ENCODE measurements at places on chromosomes 7 and 10.

GRCh38 chr10:85908462-85908861, 458.1 kb downstream of the GRID1 start:
- no peak for DNase-seq

GRCh38 chr7:7576344-7576743, 9.7 kb downstream of the MIOS start:
- no peak for DNase-seq

DNA sequence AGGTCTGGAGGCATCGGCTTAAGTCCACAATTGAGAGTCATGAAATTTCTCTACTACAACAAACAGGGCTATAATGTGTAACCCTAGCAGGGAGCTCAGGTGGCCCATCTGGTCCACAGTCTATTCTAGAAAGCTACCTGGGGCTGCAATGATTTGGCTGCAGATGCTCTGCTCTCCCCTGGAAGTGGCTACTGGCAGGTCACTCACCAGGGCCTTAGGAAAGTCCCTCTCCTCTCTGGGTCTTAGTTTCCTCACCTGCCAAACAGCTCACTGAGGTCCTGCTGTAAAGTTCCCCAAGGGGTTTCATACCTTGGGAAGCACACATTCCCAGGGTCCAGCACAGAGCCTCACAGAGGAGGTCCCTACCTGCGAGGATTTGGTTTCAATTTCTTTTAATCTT, 2.5 kb downstream of the IGFBP3 start:
- DNase-seq: no peak

GRCh38 chr7:69062020-69062765, 536.1 kb upstream of the AUTS2 start:
- no peak for DNase-seq

DNA sequence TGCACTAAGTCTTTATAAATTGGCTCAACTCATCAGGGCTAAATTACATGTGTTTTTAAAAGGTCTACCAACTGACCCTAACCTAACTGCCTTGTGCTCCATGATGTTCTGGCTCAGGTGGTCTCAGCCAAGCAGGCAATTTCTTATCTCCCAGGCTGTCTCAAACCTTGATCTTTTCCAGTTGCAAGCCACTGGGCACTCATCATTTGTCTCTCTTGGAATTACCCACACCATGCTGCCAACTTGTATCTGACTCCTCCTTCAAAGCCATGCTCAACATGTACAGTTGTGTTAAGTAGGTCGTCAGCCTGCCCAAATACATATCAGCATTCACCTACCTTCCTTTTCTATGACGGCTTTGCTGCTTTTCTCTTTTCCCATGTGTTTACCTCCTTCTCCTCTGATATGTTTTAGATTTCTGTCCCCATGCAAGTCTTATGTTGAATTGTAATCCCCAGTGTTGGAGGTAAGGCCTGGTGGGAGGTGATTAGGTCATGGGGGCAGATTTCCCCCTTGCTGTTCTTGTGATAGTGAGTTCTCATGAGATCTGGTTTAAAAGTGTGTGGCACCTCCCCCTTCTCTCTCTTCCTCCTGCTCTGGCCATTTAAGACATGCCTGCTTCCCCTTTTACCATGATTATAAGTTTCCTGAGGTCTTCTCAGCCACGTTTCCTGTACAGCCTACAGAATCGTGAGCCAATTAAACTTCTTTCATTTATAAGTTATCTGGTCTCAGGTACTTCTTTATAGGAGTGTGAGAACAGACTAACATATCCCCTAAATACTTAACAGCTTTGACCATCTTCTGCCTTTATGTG, 130.0 kb downstream of the ELAPOR2 start:
- DNase-seq: no peak

- no peak for DNase-seq
Observed at GRCh38 chr10:11921800-11922392, 98.7 kb downstream of the PROSER2 start.

DNA sequence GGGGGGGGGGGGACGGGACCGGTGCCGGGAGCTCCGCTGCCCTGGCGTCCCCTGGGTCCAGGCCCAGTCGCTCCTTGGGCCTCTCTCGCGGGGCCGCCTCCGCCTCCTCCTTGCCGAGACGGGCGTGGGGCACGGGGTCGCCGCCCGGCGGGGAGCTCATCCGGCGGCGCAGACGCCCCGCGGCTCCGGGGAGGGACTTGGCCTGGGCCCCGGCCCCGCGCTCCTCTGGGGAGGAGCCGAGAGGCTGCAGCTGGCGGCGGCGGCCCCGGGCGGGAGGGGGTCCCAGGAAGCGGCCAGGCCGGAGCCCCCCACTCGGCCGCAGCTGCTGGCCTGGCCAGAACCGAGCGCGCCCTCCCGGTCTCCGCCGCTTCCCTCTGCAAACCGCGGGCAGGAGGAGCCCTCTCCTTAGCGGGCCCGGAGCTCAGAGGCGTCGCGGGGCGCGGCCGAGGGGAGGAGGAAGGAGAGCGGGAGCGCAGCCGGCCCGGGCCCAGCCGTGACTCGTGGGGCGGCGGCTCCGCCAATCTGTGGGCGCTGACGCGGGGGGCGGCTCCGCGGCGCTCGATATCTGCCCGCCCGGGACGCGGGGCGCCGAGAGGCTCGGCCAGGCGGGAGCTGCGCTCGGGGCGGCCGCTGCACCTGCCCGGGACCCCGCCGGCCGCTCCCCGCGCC, at the start of gene FAM20C:
Gene FAM20C (plus strand): TSS at position 591 of the 669 bp plus-strand sequence. CDS start 629 bp downstream, outside the sequence.
- peak; percentile 20 for DNase-seq

- no peak for DNase-seq
Observed at GRCh38 chr10:78066012-78066411, 32.3 kb downstream of the RPS24 start.

DNA sequence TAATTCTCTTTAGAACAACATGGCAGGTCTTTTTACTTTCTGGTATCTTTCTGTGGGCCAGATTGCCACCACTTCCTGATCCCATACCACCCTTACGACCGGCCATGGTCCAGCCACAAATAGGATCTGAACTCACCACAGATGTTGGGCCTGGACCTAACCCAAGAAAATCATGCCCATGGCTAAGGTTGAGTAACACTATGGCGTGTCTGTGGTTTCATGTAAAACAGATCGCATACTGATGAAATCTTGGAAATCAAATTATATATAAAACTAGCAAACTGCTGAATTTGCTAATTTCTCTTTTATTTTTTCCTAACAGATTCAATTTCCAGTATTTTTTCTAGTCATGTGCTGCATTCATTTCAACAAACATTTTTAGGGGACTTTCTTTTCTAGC, 77.2 kb downstream of the CH25H start:
- no peak for DNase-seq

GRCh38 chr10:33103863-33104379, 145.9 kb upstream of the ITGB1 start:
- no peak for DNase-seq

DNA sequence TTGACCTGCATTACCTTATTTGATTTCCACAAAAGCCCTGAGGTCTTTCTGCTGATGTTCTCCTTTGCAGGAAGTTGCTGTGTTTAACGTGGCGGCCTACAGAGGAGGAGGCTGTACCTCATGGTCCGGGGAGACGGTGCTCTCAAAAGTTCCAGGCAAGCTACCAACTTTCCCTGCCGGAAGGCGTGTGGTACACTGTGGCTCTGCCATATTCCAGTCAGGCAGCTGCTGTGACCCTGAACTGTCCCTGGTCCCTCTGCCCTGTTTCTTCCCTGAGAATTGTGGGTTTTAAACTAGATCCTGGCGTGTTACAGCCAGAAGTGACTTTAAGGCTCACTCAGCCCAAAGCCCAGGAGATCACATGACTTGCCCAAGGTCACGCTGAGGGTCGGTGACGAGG, 139.2 kb downstream of the TEX36 start:
- DNase-seq: no peak

DNA sequence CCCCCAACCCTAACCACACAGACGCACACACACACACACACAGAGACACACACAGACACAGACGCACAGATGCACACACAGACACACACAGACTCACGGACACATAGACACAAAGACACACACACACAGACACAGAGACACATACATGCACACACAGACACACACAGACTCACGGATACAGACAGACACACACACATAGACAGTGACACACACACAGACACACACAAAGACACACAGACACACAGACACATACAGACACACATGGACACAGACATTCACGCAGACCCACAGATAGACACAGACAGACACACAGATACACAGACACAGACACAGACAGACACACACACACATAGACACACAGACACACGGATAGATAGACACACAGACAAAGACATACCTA, 2.1 kb downstream of the CALML5 start:
- DNase-seq: no peak

GRCh38 chr7:27435461-27435860, 192.9 kb downstream of the EVX1 start:
- DNase-seq: no peak

- no peak for DNase-seq
Observed at GRCh38 chr7:121873289-121874194, 581 bp downstream of the PTPRZ1 start.

GRCh38 chr10:77287647-77288120, 349.9 kb downstream of the KCNMA1 start:
- no peak for DNase-seq

GRCh38 chr7:138890499-138891445, 90.4 kb downstream of the KIAA1549 start:
- DNase-seq: no peak

DNA sequence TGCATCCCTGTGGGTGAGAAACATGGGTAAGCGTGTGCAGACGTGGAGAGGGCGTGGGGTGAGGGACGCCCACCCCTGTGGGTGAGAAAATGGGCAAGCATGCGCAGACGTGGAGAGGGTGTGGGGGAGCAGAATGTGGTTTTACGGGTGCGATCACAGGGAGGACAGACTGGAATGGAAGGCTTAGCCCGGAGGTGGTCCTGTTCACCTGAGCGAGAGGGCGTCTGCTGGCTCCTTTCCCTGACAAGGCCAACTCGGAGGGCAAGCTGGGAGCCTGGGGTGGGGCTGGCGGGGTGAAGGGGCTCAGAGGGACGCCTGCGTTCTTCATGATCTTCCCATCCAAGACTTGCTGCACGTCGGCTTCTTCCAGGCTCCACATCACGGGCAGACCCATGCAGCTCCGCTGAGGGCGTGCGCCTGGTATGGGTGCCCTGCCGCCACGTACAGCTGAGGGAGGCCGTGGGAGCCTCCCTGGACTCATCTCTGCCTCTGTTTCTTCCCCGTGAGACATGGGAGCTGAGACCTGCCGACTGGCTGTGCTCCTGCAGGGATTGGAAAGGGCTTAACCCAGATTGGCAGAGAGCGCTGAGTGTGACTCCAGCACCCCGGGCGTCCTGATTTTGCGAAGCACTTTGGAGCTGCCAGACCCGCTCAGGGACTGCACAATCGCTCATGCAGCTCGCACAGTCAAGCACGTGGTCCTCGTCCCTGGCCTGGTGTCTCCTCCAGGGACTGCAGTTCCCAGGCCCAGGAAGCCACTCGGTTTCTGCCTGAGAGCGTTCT, 74.3 kb upstream of the SHH start:
- DNase-seq: no peak

DNA sequence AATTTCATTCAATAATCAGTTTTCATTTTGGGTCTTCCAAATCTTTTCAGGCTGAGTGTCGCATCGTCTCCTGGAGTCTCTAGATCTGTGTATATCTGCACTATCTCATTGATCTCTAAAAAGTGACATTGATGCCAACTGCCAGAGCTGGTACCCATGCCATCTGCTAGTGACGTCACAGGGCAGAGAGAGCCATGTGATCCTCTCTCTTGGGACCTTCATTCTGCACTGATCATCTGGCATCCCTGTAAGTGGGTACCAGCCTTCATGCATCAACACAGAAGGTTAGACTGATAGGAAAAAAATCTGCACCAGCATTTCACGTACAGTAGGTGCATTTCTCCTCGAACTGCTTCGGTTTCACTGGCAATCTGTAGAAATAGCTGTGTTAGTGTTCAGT, at the start of gene NEUROD6:
Gene NEUROD6 (minus strand): TSS at position 124 of the 400 bp plus-strand sequence. CDS start 1,458 bp downstream, outside the sequence.
- no peak for DNase-seq

GRCh38 chr10:50582766-50583762, 40.7 kb downstream of the SGMS1 start:
- no peak for DNase-seq

GRCh38 chr7:155733582-155734444, 78.5 kb downstream of the SHH start:
- no peak for DNase-seq

DNA sequence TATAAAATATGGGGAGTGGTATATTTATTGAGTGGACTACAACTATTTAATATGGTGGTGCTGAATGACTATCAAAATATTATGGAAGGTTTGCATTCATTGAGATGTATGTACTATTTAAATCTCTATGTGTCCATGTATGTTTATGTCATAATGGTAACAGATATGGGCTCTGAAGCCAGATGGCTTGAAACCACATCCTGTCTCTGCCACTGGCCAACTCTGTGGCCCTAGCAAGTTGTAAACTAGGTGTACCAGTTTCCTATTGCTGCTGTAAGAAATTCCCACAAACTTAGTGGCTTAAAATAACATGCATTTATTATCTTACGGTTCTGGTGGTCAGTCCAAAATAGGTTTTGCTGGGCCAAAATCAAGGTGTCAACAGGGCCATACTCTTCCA, 198.1 kb upstream of the NFE2L3 start:
- DNase-seq: no peak

DNA sequence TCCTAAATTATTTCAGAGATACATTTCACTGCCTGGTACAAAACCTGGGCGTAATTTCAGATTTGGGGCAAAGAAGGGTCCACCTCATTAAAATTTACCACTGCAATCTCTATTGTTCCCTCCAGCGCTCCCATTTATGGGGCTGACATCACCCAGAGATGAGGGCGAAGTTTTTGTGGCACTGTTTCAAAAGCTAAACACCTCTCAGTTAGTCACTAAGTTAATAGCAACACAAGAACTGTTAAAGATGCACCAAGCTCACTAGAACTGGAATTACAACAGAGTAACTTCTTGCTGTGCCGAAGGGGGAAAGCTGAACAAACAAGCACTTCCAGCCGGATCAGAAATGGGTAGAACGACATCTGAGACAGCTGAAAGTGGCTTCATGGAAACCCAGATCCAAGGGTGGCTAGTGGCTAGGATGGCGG, 179.4 kb downstream of the GATA3 start:
- no peak for DNase-seq

DNA sequence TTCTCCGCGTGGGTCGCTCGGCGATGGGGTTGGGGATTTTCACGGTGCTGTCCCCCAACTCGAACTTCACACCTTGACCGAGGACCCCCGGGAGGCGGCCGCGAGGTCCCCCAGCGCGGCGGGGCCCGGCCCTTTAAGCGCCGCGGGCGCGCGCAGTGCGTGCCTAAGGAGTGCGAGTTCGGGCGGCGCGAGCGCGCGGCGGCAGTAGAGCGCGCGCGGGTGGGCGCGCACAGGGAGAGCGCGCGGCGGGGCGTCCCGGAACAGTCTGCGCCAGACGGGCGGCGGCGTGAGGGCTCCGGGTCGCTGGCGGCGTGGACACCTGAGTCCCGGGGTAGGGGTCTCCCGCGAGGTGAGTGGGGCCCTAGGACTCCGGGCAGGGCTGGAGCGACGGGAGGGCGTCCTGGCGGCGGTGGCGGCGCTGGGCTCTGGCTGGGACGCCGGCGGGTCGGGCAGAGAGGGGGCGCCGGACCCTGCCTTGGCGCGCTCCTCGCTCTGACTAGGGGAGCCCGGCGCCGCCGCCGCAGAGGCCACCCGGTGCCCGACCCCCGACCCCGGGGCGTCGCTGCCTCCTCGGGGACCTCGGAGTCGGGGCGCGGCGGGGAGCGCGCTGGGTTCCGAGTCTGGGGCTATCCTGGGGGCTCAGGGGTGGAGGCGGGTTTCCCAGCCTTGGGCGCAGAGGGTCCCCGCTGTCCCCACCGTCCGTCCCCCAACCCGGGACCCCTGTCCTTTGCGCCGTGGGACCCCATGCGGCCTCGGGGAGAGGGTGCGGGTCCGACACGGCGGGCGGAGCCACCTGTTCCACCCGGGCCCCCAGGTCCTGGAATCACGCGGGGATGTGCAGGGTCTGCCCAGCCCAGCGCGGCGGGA, at the start of gene PROSER2:
Gene PROSER2 (plus strand): TSS at position 235 of the 867 bp plus-strand sequence. CDS start 28,722 bp downstream, outside the sequence.
- DNase-seq: no peak

Measured in CD4-positive, alpha-beta T cell treated with Interleukin-2 at 100 ng/mL for 4 hours (primary cell).